Foreskin keratinocyte (primary cell): ENCODE measurements at places on chromosomes 6 and 20. TPM values are rescaled to one million over a fixed set of nuclear protein-coding genes. Genes with fewer than 3 reads are reported as not detected.
A peak's percentile ranks its signal among the peaks of the same experiment; 100 is the strongest.

SPAG4 gene
- total RNA-seq = 1.5 and 3.2 TPM in 2 replicates

ARHGAP18 gene
- 37.5 and 57.1 TPM in 2 replicates for total RNA-seq

GRCh38 chr20:38214256-38215193 lies 46.0 kb downstream of the KIAA1755 start:
- no peak for DNase-seq

GRCh38 chr20:3046677-3047462 lies 1.0 kb downstream of the MRPS26 start:
- DNase-seq = peak; percentile 66

- no peak for DNase-seq
Observed at GRCh38 chr6:168908887-168909286, 344.8 kb downstream of the THBS2 start.

GRCh38 chr6:53703047-53703446 lies 37.5 kb upstream of the KLHL31 start:
- DNase-seq = no peak

GRCh38 chr6:28794175-28795002 lies 129.4 kb downstream of the TRIM27 start:
- no peak for DNase-seq

GRCh38 chr6:89443658-89444057 lies 10.7 kb downstream of the ANKRD6 start:
- DNase-seq = peak; percentile 17
